Activated naive CD8-positive, alpha-beta T cell treated with anti-CD3 and anti-CD28 coated beads, Interleukin-2, amount 10 ng/mL, durations not matched to agents 7 days and 5 days (primary cell): ENCODE measurements at places on chromosomes 11 and 22. TPM values are rescaled to one million over a fixed set of nuclear protein-coding genes. Genes with fewer than 3 reads are reported as not detected.

- DNase-seq: no peak
These were observed 408 bp downstream of the PPP2R5B start for GRCh38 chr11:64924910-64925284.

- DNase-seq: no peak
These were observed 8.7 kb upstream of the GDPD5 start for GRCh38 chr11:75534259-75535069.

DNA sequence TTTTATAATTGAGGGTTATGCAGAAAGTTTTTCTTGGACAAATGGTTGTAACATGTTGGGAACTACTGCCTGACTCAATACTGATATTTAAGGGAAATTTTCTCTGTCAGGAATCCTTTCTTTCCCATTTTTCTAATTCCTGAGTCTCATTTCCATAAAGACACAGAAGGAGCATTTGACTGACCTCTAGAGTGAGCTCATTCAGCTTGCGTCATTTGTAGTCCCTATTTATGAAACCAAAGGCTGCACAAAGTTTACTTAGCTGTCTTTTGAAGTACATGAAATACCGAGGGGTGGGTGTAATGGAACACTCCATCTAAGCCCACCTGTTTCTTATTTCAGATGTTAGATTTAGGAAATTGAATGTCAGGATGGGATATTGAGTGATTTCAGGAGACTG, 359.5 kb upstream of the C11orf87 start:
- DNase-seq: no peak

GRCh38 chr11:35313760-35314153, 105.6 kb downstream of the SLC1A2 start:
- DNase-seq: no peak

- DNase-seq: no peak
These were observed 226.9 kb downstream of the MN1 start for GRCh38 chr22:27574651-27575050.

GRCh38 chr11:100625041-100625440, 62.0 kb upstream of the ARHGAP42 start:
- no peak for DNase-seq

DNA sequence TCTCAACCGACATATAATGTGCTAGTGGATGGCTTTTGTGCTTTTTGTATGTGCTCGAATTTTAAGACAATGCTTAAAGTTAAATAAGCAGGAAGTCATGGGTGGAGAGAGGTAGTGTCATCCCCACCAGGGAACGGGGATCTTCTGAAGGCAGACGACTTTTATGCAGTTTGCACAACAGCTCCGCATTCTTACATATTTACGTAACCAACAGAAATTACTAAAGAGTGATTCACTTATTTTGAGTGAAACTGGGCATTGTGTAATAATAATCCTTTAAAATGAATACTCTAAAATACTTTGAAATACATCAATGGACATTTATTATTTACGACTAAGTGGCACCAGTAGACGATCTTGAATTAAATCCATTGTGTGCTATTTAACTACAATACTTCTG, 305.1 kb downstream of the CNTN5 start:
- no peak for DNase-seq

DNA sequence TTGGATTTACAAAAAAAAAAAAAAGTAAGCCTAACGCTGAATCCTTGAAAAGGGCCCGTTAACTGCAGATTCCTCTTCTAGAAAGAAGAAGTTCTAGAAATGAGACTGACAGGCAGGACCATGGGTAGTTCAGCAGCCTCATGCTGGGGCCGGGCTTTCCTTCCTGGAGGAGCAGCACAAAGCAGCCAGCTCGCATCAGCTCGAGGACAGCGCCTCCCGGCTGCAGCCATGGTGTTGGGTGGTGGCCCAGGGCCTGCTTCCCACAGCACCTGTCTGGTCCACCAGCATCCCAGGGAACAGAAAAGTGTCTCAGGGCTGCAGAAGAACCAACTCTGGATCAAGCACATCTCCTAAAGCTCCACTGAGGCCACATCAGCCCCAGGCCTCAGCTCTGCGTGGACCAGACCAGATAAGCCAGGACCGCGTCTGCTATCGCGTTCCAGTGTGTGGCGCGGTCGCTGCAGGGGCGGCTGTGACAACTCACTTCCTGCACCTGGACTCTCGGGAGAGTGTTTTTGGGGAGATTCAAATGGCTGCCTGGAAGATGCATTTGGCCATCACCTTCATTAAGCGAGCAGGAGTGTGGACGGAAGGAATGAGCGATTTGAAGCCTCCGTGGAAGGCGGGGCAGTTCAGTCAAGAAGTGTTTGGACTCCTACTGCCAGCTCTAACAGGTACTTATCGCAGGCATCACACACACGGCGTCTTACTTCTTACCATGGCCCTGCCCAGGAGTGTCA, 53.5 kb downstream of the MYH9 start:
- DNase-seq: peak; percentile 62

GRCh38 chr11:63882555-63883242, 34.3 kb downstream of the RCOR2 start:
- DNase-seq: no peak

- DNase-seq: no peak
These were observed 3.1 kb downstream of the PITPNB start for GRCh38 chr22:27915986-27916385.

- peak; percentile 58 for DNase-seq
These were observed at the start of gene NPTXR for GRCh38 chr22:38843657-38844314. NPTXR (minus strand) TSS chr22:38844028.

DNA sequence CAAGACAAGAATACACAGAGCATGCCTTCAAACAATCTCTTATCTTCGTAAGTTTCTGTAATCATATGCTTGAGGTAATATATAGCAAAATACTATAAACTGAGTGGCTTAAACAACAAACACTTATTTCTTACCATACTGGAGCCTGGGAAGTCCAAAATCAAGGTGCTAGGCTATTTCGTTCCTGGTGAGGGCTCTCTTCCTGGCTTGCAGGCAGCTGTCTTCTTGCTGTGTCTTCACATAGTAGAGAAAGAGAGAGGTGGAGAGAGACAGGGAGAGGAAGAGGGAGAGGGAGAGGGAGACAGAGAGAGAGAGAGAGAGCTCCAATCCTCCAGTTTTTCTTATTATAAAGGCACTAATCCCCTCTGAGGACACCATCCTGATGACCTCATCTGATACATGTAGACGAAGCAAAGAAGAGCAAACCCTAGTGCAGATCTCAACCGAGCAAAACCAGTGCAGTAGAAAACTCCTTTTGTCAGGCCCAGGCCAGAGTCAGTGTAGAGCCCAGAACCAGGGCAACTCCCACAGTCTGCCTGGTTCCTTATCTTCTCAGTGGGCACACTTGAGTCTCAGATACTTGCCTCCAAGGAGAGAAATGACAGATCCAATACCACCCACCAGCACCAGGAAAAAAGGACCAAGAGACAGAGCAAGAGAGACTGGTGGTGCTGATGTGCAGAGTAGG, 297.1 kb upstream of the NCAM1 start:
- no peak for DNase-seq

GRCh38 chr11:27916541-27917100, 191.3 kb downstream of the KIF18A start:
- no peak for DNase-seq

GRCh38 chr11:62961017-62961570, 23.7 kb downstream of the SLC22A6 start:
- DNase-seq: no peak

GRCh38 chr11:35747668-35748067, 85.1 kb downstream of the TRIM44 start:
- no peak for DNase-seq

DNA sequence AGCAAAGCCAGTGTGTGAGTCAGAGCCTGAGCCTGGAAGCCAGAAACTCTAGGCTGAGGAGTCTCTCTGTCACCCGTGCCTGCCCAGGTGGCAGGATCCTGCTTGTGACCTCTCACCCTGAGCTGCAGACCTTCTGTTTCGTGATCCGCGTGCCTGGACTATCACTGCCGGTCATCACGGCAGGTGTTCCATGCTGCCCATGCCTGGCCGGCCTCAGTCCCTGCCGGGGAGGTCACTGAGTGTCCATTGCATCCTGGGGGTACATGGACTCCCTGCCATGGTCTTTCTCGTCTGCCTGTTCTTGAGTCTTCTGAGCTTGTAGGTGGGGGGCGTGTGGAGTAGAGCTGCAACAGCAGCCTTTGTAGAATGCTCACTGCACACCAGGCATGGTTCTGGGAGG, 1032.4 kb downstream of the TBC1D22A start:
- DNase-seq: no peak

DTX4 gene
- total RNA-seq: 0.94 TPM

GP1BB gene
- total RNA-seq: not detected

FXYD2 gene
- 31.2 TPM for total RNA-seq

GLYATL1 gene
- not detected for total RNA-seq
